RWPE2 (cell line): ENCODE measurements at places on chromosomes 7 and 10.

DNA sequence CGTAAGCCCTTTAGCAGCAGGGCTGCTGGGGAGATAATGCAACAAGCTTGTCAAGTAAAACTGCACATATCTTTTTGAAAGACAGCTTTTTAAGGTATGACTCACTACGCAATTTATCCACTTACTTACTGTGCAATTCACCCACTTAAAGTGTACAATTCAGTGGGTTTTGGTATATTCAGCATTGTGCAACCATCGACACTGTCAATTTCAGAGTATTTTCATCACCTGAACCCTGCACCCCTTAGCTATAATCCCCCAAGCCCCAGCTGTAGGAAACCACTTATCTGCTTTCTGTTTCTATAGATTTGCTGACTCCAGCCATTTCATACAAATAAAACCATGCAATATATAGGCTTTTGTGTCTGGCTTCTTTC is 168.0 kb downstream of the PTPN20 start:
- no peak for DNase-seq

DNA sequence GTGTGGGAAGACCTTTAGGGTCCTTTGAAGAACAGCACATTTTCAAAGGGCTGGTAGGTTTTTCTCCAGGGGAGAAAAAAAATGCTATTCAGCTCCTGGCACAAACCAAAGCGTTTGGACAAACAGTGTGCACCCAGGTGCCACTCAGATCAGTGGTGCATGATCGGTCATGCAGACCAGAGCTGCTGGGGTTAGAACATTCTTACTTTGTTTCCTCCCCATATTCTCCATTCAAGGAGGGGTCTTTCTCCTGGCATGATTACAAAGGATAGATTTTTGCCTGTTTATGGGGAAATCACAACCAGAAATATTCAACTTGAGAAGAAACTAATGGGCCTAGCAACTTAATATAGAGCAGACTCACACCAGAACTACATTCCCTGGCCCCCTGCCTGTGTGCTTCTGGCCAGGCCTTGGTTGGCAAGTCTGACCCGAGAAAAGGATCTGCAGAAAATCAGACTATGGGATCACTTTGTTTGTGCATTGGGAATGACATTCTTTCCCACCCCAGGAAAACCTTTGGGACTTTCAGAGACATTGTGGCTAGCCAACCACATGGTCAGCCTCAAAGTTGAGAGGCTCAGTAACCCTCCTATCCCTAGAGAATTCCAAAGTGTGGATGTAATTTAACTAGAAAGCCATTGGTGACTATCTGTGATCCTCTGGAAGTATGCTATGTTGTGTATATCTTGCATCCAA is 82.3 kb upstream of the FGL2 start:
- no peak for DNase-seq

DNA sequence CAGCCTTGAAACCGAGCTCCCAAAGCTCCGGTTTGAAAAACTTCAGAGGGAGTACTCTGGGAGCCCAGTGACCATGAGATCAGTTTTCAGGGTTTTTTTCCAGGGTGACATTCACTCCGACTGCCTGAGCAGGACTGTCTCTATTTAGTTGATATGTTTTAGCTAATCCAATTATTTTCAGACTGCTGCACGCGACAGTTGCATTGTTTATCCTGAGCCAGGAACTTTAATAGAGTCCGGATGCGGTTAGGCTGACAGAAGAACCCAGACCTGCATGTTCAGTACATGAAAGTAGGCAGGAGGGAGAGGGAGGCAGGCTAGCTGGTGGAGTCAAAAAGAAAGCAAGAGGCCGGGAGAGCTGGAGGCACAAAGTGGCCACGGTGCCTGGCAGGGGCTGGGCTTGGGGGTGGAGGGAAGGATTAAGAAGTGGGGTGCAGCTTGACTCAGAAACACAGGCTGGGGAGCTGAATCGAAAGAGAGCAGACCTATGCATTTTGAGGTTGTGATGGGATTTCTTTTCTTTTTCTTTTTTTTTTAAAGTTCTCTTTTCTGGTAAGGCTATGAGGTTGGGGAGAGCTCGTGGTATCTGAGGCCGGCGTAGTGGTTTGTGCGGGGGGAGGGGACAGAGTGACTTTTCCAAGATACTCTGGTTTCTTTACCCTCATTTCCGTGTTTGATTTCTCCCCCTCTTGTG is 5.7 kb downstream of the GATA3 start:
- no peak for DNase-seq

- peak; percentile 93 for DNase-seq
Observed at GRCh38 chr10:97882142-97883091, 32.8 kb downstream of the GOLGA7B start.

DNA sequence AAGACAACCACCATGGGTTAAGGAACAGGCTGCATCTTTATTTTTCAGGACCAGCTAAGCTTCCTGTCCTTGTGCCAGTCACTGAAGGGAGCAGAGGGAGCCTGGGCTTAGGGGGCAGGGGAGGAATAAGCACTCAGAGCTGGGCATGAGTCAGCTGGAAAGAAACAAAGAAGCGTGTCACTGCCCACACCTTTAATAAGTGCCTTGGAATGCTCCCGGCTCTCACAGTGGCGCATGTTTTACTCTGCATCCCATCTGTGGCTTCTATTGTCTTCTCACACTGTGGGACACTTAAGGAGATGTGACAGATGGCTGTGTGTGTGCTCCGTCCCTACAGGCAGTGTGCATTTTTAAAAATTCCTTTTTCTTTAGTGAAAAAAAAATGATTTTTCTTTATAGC is 71.7 kb downstream of the MTURN start:
- no peak for DNase-seq

DNA sequence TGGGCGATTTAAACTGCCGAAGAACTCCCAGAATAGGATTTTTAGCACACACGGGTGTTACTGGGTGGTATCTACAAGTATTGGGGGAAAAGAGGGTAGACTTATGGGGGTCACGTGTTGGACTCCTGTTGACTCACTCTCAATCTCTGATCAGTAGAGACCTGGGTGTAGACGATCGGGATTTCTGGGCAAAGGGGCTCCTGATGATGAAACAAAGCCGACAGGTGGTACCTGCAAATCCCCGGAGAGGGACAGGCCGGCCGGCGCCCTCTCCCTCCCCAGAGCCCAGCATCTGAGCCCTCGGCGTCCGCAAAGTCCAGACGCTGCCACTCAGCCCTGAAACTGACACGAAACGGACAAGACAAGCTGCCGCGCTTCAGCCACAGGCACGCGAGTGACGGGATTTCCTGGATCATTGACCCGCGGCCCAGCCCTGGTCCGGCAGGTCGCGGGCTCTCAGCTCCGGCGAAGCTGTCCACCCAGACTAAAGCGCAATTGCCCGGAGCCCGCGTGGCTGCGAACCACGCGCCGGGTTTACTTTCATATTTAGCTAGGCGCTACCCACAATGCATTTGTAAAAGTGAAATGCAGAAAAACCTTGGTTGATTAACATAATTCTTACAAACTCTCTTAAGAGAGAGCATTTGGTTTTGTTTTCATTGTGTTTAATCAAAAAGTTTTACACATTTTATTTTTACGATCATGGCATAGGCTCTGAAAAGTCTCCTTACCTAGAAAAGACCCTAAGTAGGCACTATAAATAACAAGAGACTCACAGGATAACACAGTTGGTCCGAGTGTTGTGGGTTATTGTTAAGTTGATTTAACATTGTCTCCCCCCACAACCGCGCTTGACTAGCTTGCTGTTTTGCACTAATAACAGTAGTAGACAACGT is 56.9 kb upstream of the EZH2 start:
- DNase-seq: peak; percentile 70

- no peak for DNase-seq
Observed at GRCh38 chr7:22640269-22640668, 86.7 kb upstream of the IL6 start.

DNA sequence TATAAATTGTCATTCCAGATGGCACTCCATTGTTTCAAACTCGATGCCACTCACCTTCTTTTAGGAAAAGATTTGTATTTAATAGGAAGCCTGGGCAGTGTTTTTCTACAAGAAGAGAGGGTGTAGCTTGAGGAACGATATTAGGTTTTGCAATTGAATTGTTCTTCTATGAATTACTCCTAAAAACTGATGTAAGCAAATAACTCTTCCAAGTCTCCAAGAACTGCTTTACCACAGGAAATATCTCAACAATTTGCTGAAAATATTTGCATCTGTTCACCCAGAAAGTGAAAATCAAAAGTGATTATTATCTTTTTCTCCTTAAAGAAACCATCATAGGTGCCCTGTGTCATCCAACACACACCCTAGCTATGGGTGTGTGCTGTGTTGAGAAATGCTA is 261.3 kb upstream of the MEOX2 start:
- DNase-seq: no peak

DNA sequence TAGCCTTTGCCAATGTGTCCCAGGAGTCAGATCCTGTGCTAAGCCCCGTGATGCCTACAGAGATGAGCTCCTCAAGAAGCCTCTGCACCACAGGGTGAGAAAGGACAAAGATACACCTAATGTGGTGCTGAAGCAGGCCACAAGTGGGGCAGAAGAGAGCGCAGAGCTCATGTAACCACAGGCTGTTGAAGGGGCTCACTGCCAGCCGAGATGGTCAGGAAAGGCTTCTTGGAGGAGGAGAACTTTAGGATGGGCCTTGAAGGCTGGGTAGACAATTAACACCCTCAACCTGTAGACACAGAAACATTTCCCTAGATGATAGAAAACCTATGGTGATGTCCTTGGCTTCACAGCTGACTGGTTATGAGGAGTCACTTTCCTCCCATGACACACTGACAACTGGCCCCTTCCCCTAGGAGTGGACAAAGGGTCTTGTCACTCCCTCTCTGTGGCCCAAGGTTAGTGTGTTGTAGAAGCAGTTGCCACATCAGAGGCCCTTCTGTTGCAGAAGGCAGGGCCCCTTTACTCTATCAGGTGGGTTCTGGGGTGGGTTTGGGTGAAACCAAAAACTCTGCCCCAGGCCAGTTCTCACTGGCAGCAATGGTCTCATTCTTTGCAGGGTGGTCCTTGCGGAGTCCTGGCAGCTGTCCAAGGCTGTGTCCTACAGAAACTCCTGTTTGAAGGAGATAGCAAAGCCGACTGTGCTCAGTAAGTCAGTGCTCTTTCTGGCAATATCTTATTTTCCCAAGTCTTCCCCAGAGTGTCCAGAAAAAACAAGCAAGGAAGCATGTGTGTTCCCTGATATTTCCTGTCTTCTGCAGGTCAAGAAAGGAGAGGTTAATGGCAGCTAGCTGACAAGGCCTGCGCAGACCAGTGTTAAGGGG is 69.2 kb downstream of the MINDY4 start:
- peak; percentile 14 for DNase-seq

GRCh38 chr7:27134392-27134791 is 3.8 kb upstream of the HOXA4 start:
- no peak for DNase-seq

DNA sequence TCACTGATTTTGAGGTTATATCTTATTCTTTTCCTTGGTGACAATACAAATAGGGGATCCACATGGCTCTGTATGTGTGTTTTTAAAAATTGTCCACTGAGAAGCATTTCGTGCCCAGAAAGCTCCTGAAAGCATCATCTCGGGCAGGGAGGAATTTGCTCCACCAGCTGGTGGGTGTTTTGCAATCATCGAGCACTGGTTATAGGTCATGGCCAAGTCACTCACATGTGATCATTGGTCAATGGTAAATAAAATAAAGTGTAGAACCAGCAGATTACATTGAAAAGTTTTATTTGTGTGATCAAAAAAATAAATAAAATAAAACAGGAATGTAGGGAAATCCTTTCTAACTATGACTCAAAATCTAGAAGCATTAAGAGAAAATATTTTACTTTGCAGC is 23.0 kb upstream of the SNX13 start:
- no peak for DNase-seq

DNA sequence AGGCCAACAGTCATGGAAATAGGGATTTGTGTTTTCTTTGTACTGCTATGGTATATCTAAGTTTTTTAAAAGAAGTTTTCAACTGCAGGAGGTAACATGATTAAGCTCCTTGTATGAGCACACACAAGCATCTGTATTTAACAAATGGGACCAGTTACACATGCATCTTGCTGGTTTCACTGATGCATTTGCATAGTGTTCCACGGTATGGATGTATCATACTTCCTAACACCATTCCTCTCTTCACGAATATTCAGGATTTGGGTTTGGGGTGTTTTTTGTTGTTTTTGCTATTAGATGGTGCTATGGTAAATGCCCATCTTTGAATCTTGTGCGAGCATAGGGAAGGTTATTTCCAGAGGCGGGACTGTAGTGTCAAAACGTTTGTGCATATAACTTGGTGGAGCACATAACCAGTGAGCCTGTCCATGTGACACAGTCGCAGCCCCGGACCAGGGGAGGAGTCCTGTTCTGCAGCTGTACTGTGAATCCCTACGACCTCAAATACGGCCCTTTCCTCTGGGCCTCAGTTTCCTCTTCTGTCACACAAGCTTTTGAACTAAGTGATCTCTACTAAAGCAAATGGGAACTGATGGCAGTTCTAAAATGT is 1.9 kb downstream of the H2BK1 start:
- peak; percentile 7 for DNase-seq

- DNase-seq: no peak
Observed at GRCh38 chr7:29764227-29764626, 42.1 kb upstream of the WIPF3 start.

GRCh38 chr7:26987338-26987737 is 108.5 kb downstream of the HOXA1 start:
- DNase-seq: no peak

DNA sequence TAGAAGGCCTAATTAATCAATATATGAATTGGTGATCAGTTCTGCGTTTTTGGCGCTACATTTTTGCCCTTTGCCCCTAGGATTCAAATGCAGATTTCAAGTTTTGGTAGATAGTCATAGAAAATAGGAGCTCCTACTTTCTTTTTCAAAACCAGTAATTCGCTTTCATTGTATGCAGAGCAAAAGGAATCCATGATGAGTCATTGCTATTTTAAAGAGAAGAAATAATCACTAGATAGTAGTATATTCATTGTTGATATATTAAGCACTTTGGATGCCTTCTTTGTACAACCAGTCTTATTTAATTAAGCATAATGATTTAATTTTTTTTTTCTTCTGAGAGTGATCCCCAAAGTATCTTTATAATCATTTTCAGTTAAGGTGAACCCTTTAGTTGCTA is 50.3 kb downstream of the CSTF2T start:
- no peak for DNase-seq

GRCh38 chr10:127372361-127372760 is 176.0 kb upstream of the INSYN2A start:
- DNase-seq: no peak

- no peak for DNase-seq
Observed at GRCh38 chr7:3244241-3244814, 56.7 kb upstream of the SDK1 start.

- DNase-seq: peak; percentile 95
Observed at GRCh38 chr7:47474937-47475879, 106.7 kb downstream of the TNS3 start.

GRCh38 chr7:120994512-120995410 is 6.2 kb downstream of the CPED1 start:
- no peak for DNase-seq

DNA sequence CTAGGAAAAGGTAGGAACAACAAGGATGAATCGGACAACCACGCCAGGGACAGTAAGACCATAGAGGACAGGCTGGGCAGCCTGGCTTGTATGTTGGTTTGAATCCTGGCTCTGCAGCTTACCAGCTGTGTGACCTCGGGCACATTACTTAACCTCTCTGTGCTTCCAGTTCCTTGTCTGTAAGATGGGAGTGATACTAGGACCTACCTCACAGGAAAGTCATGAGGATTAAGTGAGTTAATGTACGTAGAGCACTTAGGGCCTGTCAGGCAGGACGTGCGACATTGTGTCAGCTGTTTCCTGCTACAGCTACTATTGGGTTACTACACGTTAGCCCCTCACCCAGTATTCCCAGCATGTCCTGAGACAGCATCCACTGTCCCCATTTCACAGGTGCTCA is 32.1 kb downstream of the PLAC9 start:
- no peak for DNase-seq
